T-helper 17 cell (primary cell): ENCODE measurements at places on chromosomes 7 and 10. TPM values are rescaled to one million over a fixed set of nuclear protein-coding genes. Genes with fewer than 3 reads are reported as not detected.

MBL2 gene
- not detected for total RNA-seq

MOGAT3 gene
- not detected for total RNA-seq

GRCh38 chr7:76191783-76192240 lies 9.9 kb upstream of the SRRM3 start:
- DNase-seq = no peak

GRCh38 chr10:49139028-49139845 lies 5.4 kb upstream of the FAM170B start:
- DNase-seq = no peak

DNA sequence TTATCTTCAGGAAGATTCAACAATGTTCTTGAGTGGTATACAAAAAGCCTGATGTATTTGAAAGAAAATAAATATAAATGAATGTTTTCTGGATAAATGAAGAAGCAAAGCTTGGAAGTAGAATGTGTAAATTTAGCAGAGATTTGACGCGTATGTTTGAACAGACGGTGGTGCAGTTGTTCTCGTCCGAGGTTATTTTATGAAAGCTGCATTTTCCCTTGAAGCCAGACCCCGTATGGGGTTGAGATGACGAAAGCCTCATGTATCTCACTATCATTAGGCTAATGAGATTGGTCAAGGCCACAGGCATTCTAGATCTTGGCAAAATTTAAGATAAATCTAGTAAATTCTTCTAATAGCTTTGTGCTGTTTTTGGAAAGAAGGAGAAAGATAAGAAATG lies 195.2 kb downstream of the NXPH1 start:
- DNase-seq = no peak

GRCh38 chr7:138483531-138483930 lies 23.5 kb downstream of the TRIM24 start:
- no peak for DNase-seq

DNA sequence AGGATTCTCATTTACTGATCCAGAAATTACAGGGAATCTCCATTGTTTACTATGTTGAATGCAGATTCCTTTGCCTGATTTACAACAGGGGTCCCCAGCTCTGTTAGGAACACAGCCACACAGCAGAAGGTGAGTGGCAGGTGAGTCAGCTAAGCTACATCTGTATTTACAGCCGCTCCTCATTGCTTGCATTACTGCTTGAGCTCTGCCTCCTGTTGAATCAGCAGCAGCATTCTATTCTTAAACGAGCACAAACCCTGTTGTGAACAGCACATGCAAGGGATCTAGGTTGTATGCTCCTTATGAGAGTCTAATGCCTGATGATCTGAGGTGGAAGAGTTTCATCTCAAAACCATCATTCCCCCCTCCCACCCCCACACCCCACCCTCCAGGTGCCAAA lies 23.3 kb upstream of the CELF2 start:
- DNase-seq = no peak

DNA sequence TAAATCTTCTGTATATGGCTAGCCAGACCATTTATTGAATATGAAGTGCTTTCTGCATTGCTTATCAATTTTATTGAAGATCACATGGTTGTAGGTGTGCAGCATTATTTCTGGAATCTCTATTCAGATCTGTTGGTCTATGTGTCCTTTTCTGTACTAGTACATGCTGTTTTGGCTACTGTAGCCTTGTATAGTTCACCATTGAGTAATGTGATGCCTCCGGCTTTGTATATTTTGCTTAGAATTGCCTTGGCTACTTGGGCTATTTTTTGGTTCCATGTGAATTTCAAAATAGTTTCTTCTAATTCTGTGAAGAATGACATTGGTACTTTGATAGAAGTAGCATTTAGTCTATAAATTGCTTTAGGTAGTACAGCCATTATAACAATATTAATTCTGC lies 1187.2 kb downstream of the XPNPEP1 start:
- no peak for DNase-seq

SLC13A4 gene
- total RNA-seq = not detected

- DNase-seq = no peak
Measured at GRCh38 chr7:13279854-13280435, 592.5 kb downstream of the ARL4A start.

- DNase-seq = no peak
Measured at GRCh38 chr7:154856733-154857132, 146.2 kb downstream of the PAXIP1 start.

- DNase-seq = no peak
Measured at GRCh38 chr7:36659172-36659516, 65.2 kb downstream of the AOAH start.

DNA sequence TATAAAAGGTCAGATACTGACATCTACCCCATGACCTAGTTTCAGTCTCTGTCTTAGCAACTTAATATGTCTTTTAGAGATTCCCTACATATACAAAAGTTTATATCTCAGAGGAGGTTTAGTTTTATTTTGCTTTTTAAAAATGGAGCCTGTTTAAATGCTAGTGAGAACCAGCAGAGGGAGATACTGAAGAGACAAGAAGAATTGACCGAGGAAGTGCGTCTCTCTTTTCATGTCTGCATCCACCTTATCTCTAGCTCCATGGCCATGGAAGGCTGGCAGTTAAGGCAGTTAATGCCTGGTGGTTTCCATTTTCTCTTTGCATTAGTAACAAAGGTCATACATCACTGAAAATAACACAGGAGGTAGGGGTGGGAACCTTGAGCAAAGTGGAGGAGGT lies 10.7 kb downstream of the SUV39H2 start:
- no peak for DNase-seq

GRCh38 chr7:130349911-130350782 lies 5.5 kb downstream of the CPA5 start:
- no peak for DNase-seq

TMEM229A gene
- not detected for total RNA-seq

DNA sequence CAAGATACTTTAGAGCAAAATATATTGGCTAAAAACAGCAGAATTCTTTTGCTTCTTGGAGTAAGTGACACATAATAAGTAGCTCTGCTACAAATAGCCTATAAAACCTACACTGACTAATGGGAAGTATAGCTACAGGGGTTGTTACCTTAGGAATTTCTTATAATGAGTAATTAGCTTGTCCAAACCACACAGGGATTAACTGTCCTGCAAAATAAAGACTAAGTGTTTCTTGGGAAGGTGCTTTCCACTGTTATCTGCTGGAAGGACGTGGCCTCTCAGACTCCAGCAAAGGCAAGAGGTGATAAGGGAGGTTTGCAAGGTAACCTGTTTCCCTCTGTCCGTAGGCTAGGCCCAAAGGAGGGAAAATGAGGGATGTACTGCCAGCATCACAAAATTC lies 302.4 kb downstream of the DOCK4 start:
- DNase-seq = no peak

DNA sequence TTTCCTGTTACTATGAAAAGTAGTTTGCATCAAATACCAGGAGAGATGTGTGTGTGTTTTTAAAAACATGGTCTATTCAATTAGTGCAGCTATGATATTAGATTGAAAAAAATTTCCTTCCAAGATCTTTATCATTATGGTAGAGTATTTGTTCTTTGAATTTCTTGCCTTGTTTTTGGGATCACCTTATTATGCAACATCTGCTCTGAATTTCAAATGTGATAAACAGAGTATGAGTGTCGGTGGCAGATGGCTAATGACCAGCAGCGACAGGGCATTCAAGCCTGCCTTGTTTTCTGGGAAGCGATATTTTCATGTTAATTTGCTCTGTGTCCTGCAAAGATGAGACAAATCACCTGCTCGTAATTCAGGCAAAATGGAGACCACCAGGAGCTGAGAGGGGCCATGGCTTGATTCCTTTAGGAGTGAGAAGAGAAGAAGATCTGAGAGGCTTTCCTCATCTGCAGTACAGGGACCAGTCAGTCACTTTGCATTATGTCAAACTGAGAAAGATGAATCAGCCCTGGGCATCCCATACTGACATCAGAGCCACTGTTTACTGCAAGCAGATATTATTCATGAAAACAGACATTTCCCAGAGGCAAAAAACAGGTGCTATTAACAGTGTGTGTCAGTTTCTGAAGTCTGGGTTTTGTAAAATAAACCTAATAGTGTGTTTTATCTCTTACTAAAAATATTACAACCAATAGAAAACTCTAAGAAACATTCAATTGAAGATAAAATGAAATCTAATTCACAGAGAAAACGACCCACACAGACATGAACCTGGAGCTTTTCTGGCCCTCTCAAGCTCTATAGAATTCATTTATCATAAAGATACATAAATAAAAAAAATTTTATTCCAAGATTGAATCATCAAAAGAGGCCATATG lies 67.6 kb downstream of the CDK6 start:
- DNase-seq = no peak

GRCh38 chr10:6070660-6071059 lies 8.5 kb upstream of the IL2RA start:
- DNase-seq = no peak

DNA sequence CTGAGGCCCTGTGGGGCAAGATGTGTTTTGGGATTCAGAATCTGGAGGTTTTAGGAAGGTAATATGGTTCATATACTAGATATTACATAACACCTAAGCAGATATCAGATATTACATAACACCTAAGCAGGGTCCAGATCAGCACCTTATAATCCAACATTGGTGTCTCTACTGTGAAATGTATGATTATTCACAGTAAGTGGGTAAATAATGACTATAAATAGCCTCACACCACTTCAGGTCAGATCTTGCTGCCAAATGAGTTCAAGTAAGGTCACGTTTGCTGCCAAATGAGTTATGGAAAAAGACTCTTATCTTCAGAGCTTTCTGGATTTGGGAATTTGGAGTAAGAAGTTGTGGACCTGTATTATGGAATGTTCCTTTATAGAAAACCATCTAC lies 14.6 kb downstream of the ADRB1 start:
- no peak for DNase-seq

GRCh38 chr10:54594289-54594688 lies 206.7 kb downstream of the PCDH15 start:
- no peak for DNase-seq

DNA sequence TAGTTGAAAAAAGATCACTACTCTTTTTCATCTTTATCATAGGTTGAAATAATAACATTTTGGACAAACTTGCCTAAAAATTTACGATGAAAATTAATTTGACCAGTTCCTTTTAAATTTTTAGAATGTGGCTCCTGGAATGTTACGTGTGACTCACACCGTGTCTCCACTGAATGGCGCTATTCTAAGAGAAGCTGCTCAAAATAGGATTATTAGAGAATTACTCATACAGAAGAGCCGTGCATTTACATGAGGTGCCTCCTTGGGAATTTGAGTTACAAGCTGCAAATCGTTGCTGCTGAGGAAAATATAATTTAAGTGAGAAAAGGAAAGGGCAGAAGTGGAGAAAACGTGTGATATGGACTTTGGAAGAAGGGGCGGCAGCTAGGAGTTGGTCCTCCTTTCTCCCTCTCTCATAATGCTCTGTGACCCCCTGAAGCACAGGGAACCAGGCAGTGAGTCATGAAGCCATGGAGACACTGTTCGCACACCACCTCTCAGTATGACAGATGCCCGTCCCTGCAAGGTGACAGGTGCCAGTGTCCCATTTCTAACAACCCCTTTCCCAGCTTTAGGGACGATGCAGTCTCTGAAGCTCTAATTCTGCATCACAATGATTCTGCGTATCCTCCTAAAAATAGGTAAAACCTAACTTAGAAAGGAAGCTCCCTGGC lies 323.2 kb upstream of the COBL start:
- DNase-seq = no peak
